ENCODE measurements at places on chromosomes 6 and 20.

GRCh38 chr6:56838965-56839364, 115.9 kb upstream of the BEND6 start:
- DNase-seq = no peak

- DNase-seq = no peak
These were observed 87.3 kb downstream of the SCML4 start for GRCh38 chr6:107736713-107737396.

DNA sequence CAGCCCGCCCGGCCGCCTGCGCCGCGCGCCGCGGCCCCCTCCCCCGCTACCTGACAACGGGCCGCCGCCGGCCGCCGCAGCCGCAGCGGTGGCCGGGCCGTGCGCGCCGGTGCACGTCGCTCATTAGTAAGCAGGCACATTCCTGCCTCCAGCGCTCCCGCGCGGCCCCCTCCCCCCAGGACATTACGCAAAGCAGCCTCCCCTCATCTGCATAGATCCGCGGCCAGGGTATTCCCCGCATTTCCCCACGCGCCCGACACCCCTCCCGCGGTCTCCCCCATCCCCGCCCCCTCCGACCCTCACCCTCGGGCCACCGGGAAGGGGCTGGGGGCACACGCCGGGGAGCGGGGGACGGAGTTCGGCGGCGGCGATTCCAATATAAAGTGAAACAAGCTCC, at the start of gene HIVEP2:
Gene HIVEP2, minus strand, starts transcription at position 128 of the 397 bp plus-strand sequence. CDS start 170,438 bp downstream, outside the sequence.
- no peak for DNase-seq

- DNase-seq = no peak
These were observed 33.9 kb downstream of the RIPOR2 start for GRCh38 chr6:24901698-24902328.

GRCh38 chr6:49556429-49556837, 6.0 kb downstream of the C6orf141 start:
- DNase-seq = peak; percentile 90

GRCh38 chr20:51528263-51529027, 14.1 kb downstream of the NFATC2 start:
- no peak for DNase-seq

DNA sequence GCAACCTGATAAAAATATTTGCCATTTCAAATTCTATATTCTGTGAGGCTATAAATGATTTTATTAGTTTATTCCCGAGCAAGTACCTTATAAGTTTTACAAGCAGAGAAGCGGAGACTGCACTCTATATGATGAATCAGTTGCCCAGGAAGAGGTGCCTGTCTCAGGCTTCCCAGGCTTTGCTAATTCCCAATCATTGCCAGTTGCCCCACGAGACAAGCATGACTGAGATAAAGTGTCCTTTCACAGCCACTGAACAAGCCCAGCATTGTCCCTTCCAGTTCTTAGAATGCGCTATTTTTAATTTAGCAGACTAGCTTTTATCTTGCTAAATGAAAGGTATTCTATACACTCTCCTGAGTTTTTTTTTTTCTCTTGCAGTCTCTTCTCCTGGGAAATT, 260.7 kb downstream of the ALDH8A1 start:
- DNase-seq = no peak

- no peak for DNase-seq
These were observed 185.4 kb upstream of the SLC24A3 start for GRCh38 chr20:19026901-19027644.

GRCh38 chr6:134850721-134851305, 99.1 kb downstream of the ALDH8A1 start:
- no peak for DNase-seq

GRCh38 chr20:23060629-23061028, 11.2 kb upstream of the THBD start:
- DNase-seq = no peak

- no peak for DNase-seq
These were observed 22.4 kb downstream of the ZNF311 start for GRCh38 chr6:28982476-28983266.

- no peak for DNase-seq
These were observed 117.2 kb upstream of the NXT1 start for GRCh38 chr20:23233341-23233740.

DNA sequence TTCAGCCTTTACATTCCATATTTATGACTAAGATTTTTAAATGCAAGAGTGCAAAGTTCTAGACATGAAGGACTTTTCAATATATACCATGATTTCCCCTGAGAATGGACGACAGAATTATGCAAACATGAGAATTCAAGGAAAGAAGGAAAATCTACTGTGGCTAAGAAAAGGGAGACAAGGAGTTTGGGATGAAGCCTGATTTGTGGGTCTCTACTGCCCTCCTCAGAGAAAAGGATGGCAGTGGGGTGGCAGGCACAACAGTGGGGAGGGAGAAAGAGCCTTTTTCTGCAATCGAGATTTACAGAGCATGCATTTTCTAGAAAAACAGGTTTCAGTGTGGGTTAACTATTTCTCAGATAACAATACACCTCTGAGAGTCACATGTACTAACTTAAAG, 466.9 kb upstream of the NRSN1 start:
- DNase-seq = no peak

DNA sequence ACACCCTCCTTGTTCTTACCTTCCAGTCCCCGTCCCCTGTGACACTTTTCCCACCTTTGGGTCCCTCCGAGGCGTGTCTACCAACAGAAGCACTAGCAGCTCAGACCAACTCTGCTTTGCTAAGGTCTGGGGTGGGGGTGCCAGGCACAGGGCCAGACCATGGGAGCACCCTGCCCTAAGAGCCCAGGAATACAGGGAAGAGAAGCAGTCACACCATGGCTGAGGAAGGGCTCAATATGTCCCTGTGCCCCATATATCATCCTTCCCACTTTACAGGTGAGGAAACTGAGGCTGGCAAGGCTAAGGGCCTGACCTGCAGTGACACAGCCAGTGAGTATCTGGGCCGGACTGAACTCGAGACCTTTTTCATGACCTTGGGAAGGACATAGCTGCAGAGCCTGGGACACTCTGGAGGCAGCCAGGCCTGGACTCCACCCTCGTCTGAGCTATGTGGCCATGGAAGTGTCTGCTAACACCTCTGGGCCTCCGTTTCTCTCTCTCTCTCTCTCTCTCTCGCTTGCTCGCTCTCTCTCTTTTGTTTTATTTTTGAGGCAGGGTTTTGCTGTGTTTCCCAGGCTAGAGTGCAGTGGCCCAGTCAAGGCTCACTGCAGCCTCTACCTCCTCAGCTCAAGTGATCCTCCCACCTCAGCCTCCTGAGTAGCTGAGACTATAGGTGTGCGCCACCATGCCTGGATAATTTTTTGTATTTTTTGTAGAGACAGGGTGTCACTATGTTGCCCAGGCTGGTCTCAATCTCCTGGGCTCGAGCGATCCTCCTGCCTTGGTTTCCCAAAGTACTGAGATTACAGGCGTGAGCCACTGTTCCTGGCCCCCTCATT, 156.7 kb downstream of the GRM4 start:
- DNase-seq = no peak

GRCh38 chr20:23508449-23509229, 17.7 kb downstream of the CST8 start:
- no peak for DNase-seq

- no peak for DNase-seq
These were observed 34.8 kb upstream of the FILIP1 start for GRCh38 chr6:75528423-75528822.

DNA sequence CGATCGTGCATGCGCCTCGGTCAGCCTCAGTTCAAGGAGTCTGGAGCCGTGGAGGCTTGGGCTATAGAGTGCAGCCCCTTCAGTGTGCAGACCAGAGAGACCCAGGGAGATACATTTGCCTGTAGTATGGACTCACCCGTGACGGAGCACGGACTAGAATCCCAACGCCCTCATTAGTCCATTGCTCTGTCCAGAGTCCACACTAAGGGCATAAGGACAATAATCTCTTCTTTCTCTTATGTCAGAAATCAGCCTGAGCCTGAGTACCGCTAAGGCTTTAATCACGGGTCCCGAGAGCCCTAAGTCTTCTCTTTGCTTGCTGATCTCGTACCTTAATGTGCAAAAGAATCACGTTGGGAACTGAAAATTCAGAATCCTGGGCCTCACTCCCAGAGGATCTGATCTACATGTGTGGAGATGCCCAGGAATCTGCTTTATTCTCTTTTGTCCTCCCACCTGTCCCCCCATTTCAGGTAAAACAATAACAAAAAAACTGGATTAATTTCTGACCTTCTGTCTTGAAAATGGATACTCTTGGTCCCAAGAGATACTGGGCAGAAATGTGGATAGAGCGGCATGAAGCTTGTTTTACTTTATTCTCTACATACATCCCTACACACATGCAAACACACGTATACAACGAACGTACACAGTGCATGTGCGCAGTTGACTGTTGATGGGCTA, 671 bp downstream of the BPHL start:
- no peak for DNase-seq

DNA sequence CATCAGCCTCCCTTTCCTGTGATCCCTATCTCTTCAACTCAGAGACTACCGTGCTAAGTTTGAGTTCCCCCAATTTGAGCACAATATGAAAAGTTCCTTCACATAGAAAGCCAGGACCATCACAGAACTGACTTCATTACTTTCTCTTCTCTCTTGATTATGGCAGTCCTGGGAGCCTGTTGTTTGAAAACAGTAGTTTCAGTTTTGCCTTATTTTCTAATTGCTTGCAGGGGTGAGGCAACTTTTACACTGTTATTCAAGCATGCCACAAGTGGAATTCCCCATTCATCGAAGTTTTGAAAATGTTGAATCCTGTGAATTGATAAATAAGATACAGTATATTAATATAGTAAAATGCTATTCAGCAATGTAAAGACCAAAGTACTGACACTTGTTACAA, 569.7 kb upstream of the MARCKS start:
- no peak for DNase-seq

DNA sequence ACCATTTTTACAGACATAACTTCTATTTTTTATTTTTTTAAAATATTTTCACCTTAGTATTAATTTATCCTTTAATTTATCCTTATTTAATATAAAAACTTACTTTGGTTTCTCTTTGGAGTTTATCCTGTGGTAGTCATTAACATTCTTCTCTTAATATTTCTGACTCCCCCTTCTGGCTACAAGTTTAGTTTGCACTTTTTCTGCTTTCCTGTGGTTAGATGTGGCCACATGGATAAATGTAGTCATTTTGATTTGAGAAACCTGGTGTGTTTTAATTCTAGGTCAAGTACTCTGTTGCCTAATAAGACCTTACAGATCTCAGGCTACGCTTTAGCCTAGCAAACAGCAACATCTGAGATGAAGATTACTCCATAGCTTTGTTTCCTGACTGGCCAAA, 1187.5 kb downstream of the HACE1 start:
- DNase-seq = no peak

DNA sequence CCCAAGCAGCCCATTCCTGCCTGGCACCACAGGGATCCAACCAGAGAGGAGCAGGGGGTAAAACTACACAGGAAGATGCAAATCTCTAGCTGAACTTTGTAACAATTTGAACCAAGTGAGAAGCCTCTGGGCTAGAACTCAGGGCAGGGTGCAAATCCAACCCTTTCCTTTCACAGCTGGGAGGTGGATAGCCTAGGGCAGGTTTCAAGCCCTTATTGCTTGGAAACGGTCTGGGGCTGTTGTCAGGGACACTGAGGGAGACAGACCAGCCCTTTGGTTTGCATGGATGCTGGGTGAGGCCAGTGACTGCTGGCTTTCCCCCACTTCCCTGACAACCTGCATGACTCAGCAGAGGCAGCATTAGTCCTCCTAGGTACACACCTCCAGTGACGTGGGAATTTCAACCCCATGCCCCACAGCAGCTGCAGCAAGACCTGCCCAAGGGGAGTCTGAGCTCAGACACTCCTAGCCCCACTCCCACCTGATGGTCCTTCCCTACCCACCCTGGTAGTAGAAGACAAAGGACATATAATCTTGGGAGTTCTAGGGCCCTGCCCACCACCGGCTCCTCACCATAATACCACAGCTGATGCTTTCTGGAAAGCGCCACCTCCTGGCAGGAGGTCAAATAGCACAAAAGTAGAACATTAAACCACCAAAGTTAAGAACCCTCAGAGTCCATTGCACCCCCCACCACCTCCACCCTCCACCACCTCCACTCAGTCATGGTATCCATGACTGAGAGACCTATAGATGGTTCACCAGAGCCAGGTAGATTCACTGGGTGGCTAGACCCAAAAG, 797.7 kb upstream of the MAN1A1 start:
- no peak for DNase-seq

GRCh38 chr6:21780141-21780540, 186.6 kb downstream of the SOX4 start:
- no peak for DNase-seq

DNA sequence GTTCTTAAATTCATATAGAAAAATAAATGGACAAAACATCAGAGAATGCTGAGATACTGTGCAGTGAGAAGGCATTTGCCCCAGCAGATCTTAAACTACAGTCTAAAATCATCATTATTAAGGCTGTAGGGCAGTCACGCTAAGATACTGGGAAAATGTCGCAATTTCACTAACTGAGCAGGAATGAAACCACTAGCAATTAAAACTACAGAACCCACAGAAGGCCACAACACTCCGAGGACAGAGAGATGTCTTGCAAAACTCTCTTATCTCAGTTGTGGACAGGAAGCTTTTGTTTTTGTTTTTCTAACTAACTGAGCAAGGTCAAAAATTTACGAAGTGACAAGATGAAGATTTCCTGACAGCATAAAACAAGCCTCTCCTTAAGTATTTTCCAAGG, 18.2 kb downstream of the GNAS-AS1 start:
- DNase-seq = no peak

- no peak for DNase-seq
These were observed 20.8 kb downstream of the MUC22 start for GRCh38 chr6:31031095-31031494.

DNA sequence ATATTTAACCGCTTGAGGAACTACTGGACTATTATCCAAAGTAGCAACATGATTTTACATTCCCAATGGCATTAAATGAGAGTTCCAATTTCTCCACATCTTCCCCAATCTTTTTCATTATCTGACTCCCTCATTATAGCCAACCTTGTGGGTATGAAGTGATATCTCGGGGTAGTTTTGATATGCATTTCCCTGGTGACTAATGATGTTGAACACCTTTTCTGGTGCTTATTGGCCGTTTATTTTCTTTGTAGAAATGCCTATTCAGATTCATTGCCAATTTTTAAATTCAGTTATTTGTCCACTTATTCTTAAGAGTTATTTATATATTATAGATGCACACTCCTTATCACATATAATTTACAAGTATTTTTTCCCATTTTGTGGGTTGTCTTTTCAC, 129.0 kb downstream of the MMS22L start:
- DNase-seq = no peak

DNA sequence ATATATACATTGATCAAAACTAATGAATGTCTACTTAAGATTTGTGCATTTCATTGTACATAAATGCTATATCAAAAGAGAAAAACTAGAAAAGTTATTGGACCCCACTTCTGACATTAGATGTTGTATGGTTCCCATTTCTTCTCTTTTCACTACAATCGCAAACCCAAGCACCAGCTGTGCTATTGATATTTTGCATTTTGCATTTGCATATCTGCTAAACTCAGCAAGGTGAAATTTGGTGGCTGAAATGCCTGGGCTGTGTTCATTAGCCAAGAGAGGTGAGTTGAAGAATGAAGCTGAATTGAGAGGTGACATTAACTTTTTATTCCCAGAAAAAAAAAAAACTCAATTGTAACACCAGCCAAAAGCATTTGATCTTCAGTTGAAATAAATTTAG, 232.1 kb upstream of the TENT5A start:
- DNase-seq = no peak

GRCh38 chr6:159996087-159996622, 27.3 kb downstream of the IGF2R start:
- no peak for DNase-seq
